ENCODE measurements at places on chromosomes 6 and 20. TPM values are rescaled to one million over a fixed set of nuclear protein-coding genes. Genes with fewer than 3 reads are reported as not detected.
A peak's percentile ranks its signal among the peaks of the same experiment; 100 is the strongest.

- H3K36me3 ChIP-seq, result no peaks in the 10 kb centered on the region
- H3K27ac ChIP-seq, result peak overlapping the region; percentile 85
- H3K4me1 ChIP-seq, result peaks cover 15% of the 10 kb centered on the region
- peak; percentile 33 for DNase-seq
- H3K4me3 ChIP-seq, result peak overlapping the region; percentile 98
These were observed 684 bp downstream of the PAQR8 start for GRCh38 chr6:52362443-52363227.

Gene IMPG1
- total RNA-seq, result not detected

DNA sequence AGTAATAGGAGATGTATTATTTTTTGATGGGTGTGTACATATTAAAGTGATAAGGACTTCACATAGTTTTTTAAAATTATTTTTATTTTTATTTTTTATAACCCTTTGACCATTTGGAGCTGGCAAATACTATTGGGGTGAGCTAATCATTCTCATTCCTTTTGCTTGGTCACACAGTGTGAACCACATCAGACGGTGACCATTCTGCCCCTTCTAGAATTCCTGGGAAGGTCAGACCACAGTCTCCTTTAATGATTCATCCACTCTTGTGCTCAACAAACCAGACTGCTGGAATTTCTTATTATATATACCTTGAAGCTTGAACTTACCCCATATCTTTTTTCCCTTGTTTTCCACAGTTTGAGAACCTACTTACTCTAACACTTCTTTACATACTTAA, 23.9 kb upstream of the PRL start:
- no peak for DNase-seq
- no peaks in the 10 kb centered on the region for H3K27me3 ChIP-seq
- no peak overlapping the region for H3K27ac ChIP-seq
- no peaks in the 10 kb centered on the region for H3K4me1 ChIP-seq
- H3K4me3 ChIP-seq, result no peak overlapping the region

GRCh38 chr20:4881006-4881730, 120.1 kb downstream of the SLC23A2 start:
- H3K4me1 ChIP-seq, result peaks cover 8% of the 10 kb centered on the region
- H3K36me3 ChIP-seq, result peaks cover 29% of the 10 kb centered on the region
- no peak overlapping the region for H3K27ac ChIP-seq

DNA sequence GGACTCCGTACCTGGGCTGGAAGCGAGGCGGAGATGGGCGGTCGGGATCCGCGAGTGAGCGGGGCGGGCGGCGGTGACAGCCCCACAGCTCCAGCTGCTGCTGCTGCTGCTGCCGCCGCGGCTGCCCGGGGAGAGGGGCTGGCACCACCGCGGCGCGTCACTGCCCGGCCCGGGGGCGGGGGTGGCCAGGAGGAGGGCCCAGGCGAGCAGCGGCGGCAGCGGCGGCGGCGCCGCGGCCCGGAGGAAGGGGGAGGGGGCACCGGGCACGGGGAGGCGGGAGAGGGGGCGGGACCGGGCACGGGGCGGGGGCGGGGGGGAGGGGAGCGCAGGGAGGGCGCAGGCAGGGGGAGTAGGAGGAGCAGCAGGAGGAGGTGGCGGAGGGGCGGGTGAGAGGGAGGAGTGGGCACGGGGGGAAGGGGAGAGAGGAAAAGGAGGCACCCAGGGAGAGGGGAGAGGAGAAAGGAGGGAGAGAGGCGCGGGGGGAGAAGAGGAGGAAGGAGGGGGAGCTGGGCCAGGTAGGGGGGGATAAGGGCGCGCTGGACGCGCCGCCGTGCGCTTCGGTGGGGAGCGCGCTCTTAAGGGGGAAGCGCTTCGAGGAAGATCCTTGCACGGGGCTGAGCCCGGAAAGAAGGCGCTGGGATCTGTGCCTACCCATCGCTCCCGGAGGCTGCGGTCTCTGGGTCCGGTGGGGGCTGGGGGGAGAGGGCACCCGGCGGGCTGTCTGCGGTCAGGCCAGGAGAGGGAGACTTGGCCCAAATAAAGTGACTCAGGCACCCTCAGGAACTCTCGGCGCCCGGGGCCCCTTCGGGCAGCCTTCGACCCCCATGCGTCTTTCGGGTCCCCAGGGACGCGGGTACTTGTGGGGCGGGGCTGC, 101.5 kb downstream of the NOL4L start:
- peak overlapping the region; percentile 38 for H3K4me3 ChIP-seq
- no peaks in the 10 kb centered on the region for H3K27me3 ChIP-seq
- peaks cover 44% of the 10 kb centered on the region for H3K4me1 ChIP-seq
- H3K36me3 ChIP-seq, result no peaks in the 10 kb centered on the region

DNA sequence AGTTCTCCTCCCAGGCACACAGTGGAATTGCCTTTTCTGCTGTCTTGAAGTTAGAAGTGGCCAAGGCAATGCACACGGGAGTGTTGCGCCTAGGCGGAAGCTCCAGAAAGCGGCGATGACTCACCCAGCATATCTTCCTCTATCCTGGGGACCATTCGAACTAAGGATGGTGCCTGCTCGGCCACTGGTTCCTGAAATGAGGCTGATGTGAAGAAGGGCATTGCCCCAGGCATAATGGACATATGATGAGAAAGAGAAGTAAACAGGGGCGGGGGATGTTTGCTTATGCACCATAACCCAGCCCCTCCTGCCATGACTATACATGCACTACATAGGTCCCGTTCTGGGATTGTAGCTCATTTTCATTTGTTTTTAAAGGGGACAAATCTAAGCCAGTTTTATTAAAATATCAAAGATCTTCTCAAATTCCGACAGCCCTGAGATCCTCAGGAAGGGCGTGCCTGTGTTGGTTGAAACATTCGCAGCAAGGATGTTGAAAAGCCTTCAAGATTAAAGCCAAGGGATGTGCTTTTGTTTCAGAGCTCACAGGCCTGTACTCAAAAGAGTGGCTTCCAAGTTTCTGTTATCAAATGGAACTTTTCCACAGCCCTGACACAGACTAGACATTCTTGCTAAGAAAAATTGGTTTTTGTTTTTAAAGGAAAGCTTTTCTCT, 218.5 kb downstream of the LY86 start:
- H3K36me3 ChIP-seq, result no peaks in the 10 kb centered on the region
- DNase-seq, result no peak
- H3K4me3 ChIP-seq, result no peak overlapping the region
- peaks cover 22% of the 10 kb centered on the region for H3K4me1 ChIP-seq
- no peaks in the 10 kb centered on the region for H3K27me3 ChIP-seq

GRCh38 chr6:36766399-36766945, 68.8 kb downstream of the RAB44 start:
- DNase-seq, result no peak
- no peaks in the 10 kb centered on the region for H3K36me3 ChIP-seq
- H3K27ac ChIP-seq, result no peak overlapping the region

Gene PANK2
- total RNA-seq, result 61.3 TPM

Gene RNGTT
- total RNA-seq, result 27.2 TPM

GRCh38 chr6:72111611-72112010, 225.3 kb downstream of the RIMS1 start:
- H3K4me1 ChIP-seq, result no peaks in the 10 kb centered on the region
- no peak for DNase-seq
- H3K27ac ChIP-seq, result no peak overlapping the region
- no peak overlapping the region for H3K4me3 ChIP-seq
- H3K27me3 ChIP-seq, result no peaks in the 10 kb centered on the region

DNA sequence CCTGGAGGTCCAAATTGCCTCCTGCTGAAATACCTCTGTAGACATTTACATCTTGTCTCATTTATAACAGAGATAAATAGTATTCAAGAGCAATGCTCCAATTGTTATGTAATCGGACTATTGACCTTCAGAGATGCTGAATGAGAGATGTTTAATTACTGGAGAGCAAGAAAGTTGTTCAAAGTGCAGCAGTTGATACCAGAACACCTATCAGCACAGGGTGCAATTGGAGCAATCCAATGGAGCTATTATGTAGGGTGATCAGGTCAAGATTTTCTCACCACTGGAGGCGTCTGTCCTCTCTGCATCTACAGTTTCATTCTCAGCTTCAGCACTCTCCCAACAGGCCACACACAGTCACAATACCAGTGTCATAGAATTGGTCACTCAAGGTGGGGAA, 19.5 kb upstream of the TMX4 start:
- no peak for DNase-seq
- no peaks in the 10 kb centered on the region for H3K27me3 ChIP-seq
- H3K4me1 ChIP-seq, result no peaks in the 10 kb centered on the region
- no peak overlapping the region for H3K4me3 ChIP-seq
- no peak overlapping the region for H3K27ac ChIP-seq

GRCh38 chr6:19866173-19866984, 29.2 kb downstream of the ID4 start:
- H3K27ac ChIP-seq, result no peak overlapping the region
- no peaks in the 10 kb centered on the region for H3K4me1 ChIP-seq
- H3K4me3 ChIP-seq, result no peak overlapping the region

DNA sequence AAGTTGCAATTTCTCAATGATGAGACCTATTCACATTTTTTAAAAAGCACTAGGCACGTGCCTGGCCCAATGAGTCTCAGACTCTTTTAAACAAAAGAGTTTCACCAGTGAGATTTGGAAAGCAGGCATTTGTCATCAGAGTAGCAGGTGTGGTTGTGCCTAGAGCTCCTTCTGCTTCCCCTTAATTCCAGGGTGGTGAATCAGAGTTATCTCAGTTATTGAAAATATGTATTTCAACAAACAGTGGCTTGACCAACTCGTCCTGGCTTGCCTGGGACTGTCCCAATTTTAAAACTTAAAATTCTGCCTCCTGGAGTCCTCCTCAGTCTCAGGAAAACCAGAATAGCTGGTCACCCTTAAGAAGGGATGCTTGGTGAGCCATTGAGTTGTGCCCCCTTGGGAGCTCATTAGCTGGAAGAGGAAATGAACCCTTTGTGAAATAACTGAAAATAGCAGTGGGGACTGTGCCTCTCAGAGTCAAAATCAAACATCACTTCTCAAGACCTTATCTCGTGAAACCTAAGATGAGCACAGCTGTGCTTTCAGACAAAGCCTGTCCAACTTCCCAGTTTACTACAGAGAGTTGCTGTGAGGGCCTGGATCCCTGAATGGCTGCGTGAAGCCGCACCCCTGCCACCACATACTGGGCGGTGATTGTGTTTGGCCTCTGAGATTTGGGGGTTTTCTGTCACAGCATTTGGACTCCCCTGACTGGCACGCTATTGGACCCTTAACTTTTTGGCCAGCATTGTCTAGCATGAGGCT, 116.3 kb downstream of the ANKRD60 start:
- no peaks in the 10 kb centered on the region for H3K4me1 ChIP-seq
- DNase-seq, result no peak
- H3K27ac ChIP-seq, result no peak overlapping the region

GRCh38 chr6:161947371-161947770, 673.5 kb upstream of the AGPAT4 start:
- H3K27ac ChIP-seq, result no peak overlapping the region
- no peak for DNase-seq
- no peaks in the 10 kb centered on the region for H3K4me1 ChIP-seq
- H3K36me3 ChIP-seq, result no peaks in the 10 kb centered on the region
- H3K4me3 ChIP-seq, result no peak overlapping the region
- no peaks in the 10 kb centered on the region for H3K27me3 ChIP-seq

GRCh38 chr6:108902382-108902792, 54.2 kb downstream of the ARMC2 start:
- no peaks in the 10 kb centered on the region for H3K27me3 ChIP-seq
- no peak for DNase-seq
- H3K36me3 ChIP-seq, result no peaks in the 10 kb centered on the region
- peak overlapping the region; percentile 58 for H3K27ac ChIP-seq

DNA sequence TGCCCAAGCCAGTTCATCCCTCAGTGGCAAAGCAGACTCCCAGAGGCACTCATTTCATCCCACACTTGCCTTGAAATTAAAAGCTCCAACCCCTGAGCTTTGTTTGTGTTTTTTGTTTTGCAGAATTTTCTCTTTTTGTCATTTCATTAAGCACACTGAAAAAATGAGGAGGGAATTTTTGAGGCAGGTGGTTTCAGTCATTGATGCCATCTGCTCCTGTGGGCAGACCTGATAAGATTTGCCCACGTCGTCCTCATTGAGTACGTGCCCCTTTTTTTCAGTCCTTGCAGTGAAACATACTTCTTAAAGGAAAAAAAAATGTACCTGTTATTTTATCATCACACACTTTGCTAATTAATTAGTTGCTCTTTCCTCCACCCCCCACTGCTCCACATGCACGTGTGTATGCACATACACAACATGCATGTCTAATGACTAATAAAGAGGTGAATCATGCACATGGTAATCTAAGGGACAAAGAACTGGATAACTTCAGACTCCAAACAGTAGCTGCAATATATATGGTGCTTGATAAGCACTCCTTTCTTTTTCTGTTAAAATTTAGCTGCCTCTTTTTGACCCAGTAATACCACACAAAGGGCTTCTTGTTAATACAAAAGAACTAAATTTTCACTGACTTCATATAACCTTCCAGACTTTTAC, 102.1 kb upstream of the TMEM181 start:
- no peaks in the 10 kb centered on the region for H3K27me3 ChIP-seq
- DNase-seq, result no peak
- no peak overlapping the region for H3K4me3 ChIP-seq
- peaks cover 4% of the 10 kb centered on the region for H3K36me3 ChIP-seq
- no peaks in the 10 kb centered on the region for H3K4me1 ChIP-seq

Gene SS18L1
- total RNA-seq, result 23.7 TPM

Data from natural killer cell (primary cell).